Mesendoderm (in vitro differentiated cells): ENCODE measurements at places on chromosomes 1 and 21.
A peak's percentile ranks its signal among the peaks of the same experiment; 100 is the strongest.

DNA sequence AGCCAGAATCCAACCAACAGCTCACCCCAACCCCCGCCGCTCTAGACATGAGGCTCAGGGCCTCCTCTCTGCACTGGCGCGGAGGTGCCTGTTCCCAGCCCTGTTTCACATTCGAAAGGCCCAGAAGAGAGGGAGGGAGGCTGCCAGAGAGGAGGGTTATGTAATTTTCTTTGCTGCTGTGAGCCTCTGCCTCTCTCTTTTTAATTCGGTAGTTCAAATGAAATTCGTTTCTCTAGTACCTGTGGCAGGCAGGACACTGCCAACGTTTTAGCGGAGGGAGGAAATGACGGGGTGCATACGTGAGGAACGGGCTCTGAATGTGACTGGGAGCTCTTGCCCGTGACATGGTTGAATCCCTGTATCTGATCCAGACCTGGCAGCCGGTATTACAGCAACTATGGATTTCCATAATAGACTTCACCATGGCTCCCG lies 9.4 kb downstream of the PRDM16 start:
- no peaks in the 10 kb centered on the region for H3K4me1 ChIP-seq
- H3K27me3 ChIP-seq, result peaks cover 10% of the 10 kb centered on the region
- no peak for DNase-seq
- no peaks in the 10 kb centered on the region for H3K36me3 ChIP-seq

DNA sequence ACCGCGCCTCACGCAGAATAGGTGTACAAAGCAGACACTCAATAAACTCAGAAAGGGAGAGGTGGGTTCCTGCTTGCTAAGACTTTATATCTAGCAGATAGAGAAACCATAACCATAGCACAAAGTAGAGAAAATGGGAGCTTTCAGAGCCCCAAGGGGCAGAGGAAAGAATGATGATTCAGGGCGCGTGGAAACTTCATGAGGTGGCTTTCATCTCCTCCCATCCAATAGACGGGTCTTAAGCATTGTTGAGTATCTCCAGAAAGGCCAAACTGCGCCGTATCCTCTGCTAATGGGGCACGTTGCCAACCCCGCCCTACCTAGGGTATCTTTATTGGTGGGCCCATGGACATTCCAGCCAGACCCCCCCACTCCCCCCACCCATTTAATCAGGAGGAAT lies 778 bp upstream of the MIXL1 start:
- H3K4me1 ChIP-seq, result peaks cover 12% of the 10 kb centered on the region
- peak overlapping the region; percentile 86 for H3K27ac ChIP-seq
- H3K4me3 ChIP-seq, result no peak overlapping the region

DNA sequence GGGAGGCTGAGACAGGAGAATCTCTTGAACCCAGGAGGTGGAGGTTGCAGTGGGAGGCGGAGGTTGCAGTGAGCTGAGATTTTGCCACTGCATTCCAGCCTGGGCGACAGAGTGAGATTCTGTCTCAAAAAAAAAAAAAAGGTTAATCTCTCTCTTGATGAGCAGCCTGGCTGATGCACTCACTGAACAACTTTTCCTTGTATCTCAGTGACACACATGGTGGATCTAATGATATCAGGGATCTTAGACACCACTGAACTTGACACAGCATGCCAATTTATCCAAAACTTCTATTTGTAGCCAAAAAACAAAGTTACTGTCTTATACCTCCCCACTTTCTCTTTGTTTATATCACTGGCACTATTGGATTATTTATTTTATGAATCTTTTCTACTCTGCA lies 16.2 kb downstream of the RHBDL2 start:
- H3K27ac ChIP-seq, result no peak overlapping the region
- H3K4me3 ChIP-seq, result no peak overlapping the region
- H3K36me3 ChIP-seq, result no peaks in the 10 kb centered on the region

DNA sequence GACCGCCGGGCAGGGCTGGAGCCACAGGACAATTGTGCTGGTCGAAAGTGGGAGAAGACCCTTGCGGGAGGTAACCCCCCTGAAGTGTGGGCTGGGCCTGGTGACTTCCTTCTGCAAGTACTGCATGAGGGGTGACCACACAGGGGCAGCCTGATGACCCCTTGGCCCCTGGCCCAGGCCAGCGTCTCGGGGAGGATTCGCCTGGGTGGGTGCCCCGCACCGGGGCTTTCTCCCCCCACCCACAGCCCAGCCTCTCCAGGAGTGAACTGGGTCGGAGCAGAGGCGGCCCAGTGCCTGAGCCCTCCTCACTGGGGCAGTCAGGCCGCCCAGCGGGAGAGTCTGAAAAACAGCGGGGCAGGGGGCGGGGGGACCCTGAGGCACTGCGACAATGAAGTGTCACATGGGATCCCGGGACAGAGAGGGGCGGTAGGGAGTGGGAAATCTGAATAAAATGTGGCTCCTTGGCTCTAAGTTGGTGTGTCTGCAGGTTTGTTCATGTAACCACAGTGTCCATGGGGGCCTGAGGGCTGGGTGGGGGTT lies 1.6 kb upstream of the DNMT3L start:
- no peaks in the 10 kb centered on the region for H3K27me3 ChIP-seq
- no peak overlapping the region for H3K4me3 ChIP-seq
- peaks cover 3% of the 10 kb centered on the region for H3K4me1 ChIP-seq
- peak overlapping the region; percentile 84 for H3K27ac ChIP-seq
- DNase-seq, result peak; percentile 84
- no peaks in the 10 kb centered on the region for H3K36me3 ChIP-seq

DNA sequence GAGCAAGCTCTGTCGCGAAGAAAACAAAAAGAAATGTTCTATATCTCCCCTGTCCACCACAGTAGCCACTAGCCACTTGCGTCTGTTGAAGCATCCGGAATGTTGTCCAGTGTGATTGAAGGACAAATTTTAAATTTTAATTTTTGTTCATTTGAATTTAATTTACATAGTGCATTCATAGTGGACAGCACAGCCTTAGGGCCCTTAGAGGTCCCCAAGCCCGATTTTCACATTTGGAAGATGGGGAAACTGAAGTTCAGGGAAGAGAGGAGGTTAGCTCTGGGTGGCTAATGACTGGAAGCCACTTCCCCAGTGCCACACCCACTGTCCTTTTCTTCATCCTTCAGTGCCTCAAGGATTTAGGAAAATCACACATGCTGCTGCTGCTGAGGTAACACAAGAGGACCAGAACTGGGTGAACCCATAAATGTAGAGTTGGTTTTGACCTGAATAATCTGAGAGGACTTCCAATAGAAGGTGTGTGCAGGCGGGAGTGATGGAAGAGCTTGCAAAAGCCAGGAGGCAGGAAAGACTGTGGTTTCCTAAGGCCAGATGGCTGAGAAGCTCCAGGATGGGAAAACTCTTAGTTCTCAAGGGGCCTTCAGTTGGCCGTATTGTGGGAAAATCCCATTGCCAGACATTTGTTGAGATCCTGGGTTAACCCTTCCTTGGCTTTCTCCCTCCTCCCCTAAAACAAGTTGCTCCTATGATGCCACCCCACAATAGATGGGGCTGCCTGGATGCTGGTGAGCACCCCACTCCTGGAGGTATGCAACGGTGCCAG lies 49.5 kb downstream of the TRIM11 start:
- no peak for DNase-seq
- H3K4me3 ChIP-seq, result no peak overlapping the region
- H3K36me3 ChIP-seq, result no peaks in the 10 kb centered on the region
- H3K4me1 ChIP-seq, result no peaks in the 10 kb centered on the region
